ENCODE measurements at places on chromosomes 3 and 15. TPM values are rescaled to one million over a fixed set of nuclear protein-coding genes. Genes with fewer than 3 reads are reported as not detected.

ATP10A gene
- 0.54 TPM for total RNA-seq

TRIM71 gene
- not detected for total RNA-seq

ARHGEF3 gene
- total RNA-seq, result 10.1 TPM

ZNF774 gene
- 1.2 TPM for total RNA-seq

AGBL1 gene
- total RNA-seq, result not detected

B3GALNT1 gene
- 8.5 TPM for total RNA-seq

CAND2 gene
- total RNA-seq, result 0.98 TPM

NME9 gene
- total RNA-seq, result not detected

AADAC gene
- not detected for total RNA-seq

FANCD2OS gene
- total RNA-seq, result not detected

GRK7 gene
- total RNA-seq, result not detected

BFSP2 gene
- not detected for total RNA-seq

SLC51A gene
- total RNA-seq, result not detected

SACM1L gene
- 44.6 TPM for total RNA-seq

ALS2CL gene
- 4.0 TPM for total RNA-seq

CTXN2 gene
- not detected for total RNA-seq

LSG1 gene
- 42.7 TPM for total RNA-seq

GPR160 gene
- 1.2 TPM for total RNA-seq

DAZL gene
- not detected for total RNA-seq

TMEM115 gene
- 30.0 TPM for total RNA-seq

DUOXA1 gene
- total RNA-seq, result not detected

A4GNT gene
- total RNA-seq, result not detected

ZNF502 gene
- total RNA-seq, result 2.2 TPM

CCDC13 gene
- total RNA-seq, result 0.22 TPM

Data from dermis lymphatic vessel endothelial cell (primary cell).